ENCODE measurements at places on chromosomes 1 and 21.

DNA sequence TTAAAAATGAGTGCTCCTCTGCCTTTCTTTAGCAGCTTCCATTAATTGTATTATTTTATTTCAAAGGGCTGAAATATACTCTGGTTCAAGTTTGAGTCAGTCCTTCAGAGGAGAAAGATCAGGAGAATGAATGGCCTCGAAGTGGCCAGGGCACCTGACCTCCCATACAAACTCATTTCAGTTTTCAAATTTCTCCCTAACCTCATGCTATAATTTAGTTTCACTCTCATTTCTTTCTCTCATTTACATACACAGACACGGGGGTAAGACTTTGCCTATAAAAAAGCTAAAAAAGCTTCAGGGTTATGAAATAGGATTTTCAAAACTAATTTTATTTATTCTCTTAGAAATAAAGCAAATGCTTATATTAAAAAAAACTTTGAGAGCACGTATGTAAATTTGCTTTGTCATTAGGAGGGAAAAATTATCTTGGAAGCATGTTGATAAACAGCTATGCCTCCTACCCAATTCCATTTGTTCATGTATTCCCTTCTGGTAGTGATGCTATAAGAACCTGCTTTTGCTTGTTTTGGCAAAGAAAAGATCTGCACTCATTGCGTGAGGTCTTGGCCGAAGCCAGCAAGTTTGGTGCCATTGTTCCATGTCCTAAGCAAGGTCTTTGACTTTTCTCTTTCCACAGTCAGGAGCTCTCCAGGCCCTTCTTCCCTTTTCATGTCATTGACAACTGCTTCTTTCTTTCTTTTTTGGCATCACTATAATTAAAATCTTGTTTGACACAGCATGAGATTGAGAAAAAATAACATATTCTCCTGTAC is 80.4 kb upstream of the LRRC53 start:
- H3K4me3 ChIP-seq, result no peak overlapping the region
- H3K27ac ChIP-seq, result no peak overlapping the region
- no peaks in the 10 kb centered on the region for H3K36me3 ChIP-seq
- no peaks in the 10 kb centered on the region for H3K27me3 ChIP-seq
- no peak for DNase-seq

- no peaks in the 10 kb centered on the region for H3K4me1 ChIP-seq
- H3K4me3 ChIP-seq, result no peak overlapping the region
- no peaks in the 10 kb centered on the region for H3K36me3 ChIP-seq
- no peak overlapping the region for H3K27ac ChIP-seq
Observed at GRCh38 chr1:29317063-29317915, 81.0 kb downstream of the PTPRU start.

GRCh38 chr1:54003249-54003646 is 14.7 kb downstream of the LDLRAD1 start:
- H3K4me3 ChIP-seq, result no peak overlapping the region
- H3K4me1 ChIP-seq, result no peaks in the 10 kb centered on the region
- no peak for DNase-seq
- no peaks in the 10 kb centered on the region for H3K27me3 ChIP-seq
- no peaks in the 10 kb centered on the region for H3K36me3 ChIP-seq
- no peak overlapping the region for H3K27ac ChIP-seq

GRCh38 chr1:154608397-154609270 is 648 bp upstream of the ADAR start:
- peak overlapping the region; percentile 97 for H3K27ac ChIP-seq
- H3K4me1 ChIP-seq, result peaks cover 43% of the 10 kb centered on the region
- H3K27me3 ChIP-seq, result no peaks in the 10 kb centered on the region

All from upper lobe of left lung (tissue), 6 donors.